ENCODE measurements at places on chromosomes 12 and 14.

DNA sequence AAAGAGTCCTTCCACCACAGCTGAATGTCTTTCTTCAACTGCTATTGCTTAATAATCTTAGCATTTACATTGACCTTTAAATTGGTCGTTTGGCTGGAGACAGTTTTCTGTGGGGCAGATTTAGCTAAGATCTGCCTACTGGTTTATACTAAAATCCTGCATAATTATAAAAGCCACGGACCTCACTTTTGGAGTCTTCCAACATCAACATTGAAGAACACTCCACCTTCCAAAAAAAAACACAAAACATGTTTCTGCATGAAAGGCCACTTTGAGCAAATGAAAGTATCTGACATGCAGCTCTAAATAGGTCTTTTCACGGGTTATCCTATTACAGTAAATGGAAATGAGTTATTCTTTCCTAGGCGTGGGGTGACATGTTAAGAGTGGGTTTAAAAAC, 57.0 kb upstream of the KRR1 start:
- no peak for DNase-seq

DNA sequence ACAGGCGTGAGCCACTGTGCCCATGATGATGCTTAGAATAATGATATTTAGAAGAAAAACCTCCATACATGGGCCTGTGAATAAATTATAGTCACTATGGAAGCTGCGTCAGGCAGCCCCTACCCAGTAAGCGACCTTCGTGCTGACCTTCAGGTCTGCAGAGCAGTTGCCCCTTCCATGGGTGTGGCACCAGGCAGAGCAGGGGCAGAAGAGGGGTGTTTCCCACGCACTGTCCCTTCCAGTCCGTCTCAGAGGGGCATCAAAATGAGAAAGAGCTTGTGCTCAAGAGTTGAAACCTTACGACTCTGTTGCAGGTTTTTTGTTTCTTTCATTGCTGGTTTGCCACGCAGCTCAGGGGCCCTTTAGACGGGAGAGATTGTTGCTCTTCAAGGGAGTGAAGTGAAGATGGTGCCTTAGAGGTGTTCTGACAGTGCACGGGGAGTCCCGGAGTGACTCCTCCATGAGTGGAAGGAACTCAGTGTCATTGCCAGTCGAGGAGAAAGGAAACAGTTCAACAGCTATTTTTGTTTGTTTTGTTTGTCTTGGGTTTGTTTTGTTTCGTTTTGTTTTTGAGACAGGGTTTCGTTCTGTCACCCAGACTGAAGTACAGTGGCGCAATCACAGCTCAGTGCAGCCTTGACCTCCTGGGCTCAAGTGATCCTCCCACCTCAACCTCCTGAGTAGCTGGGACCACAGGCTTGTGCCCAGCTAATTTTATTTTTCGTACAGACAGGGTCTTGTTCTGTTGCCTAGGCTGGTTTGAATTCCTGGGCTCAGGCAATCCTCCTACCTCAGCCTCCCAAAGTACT, 13.9 kb downstream of the CKB start:
- DNase-seq: no peak

DNA sequence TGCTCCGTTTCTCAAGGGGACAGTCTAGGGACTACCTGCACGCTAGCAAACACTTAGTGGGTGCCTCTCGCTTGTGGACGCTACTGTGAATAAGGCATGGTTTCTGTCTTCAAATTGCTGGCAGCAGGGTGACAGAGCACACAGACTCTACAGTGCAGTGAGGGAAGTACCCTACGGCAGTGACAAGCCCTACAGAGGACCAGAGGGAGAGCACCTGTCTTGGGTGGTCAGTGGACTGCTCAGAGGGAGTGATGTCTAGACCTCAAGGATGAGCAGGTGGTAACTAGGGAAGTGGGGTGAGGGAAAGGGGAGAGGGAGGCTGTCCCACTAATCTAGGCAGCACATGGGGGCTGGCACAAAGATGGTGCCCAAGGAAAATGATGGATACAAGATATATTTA, 160.5 kb downstream of the RBM19 start:
- DNase-seq: no peak

- DNase-seq: no peak
These were observed 145.9 kb upstream of the HIF1A start for GRCh38 chr14:61549425-61549824.

GRCh38 chr12:11729008-11729407, 79.5 kb downstream of the ETV6 start:
- no peak for DNase-seq

GRCh38 chr14:20400589-20400964, 12.7 kb downstream of the TEP1 start:
- no peak for DNase-seq

DNA sequence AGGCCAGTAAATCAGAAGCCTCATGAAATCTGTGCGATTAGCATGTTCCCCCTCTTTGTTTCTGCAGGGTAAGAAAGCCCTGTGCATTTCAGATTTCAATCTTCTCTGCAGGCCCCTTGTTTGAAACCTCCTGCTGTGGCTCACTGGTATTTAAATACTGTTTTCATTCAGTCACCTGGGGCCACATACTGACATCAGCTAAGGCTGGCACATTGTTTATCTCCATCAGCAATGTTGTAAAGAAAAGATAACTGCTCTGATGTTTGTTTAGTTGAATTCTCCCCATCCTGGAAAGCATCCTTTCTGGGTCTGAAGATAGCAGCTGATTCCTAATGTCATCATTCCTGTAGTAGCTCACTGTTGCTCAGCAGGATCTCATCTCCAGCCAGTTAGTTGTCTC, 554.9 kb downstream of the NRXN3 start:
- DNase-seq: no peak

DNA sequence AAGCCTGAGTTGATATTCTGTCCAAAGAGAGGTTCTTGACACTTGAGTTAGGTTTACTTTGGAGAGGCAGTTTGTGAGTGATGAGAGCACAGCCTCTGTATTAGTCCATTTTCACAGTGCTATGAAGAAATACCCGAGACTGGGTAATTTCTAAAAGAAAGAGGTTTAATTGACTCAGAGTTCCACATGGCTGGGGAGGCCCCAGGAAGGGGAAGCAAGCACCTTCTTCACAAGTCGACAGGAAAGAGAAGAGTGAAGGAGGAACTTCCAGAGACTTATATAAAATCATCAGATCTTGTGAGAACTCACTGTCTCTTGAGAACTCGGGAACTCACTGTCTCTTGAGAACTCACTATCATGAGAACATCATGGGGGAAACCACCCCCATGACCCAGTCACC, 5.4 kb downstream of the ZC3H14 start:
- no peak for DNase-seq
